GM03348 (cell line): ENCODE measurements at places on chromosomes 1 and 21.
A peak's percentile ranks its signal among the peaks of the same experiment; 100 is the strongest.

- DNase-seq, result no peak
Measured at GRCh38 chr1:42133809-42134526, 19.2 kb upstream of the GUCA2B start.

DNA sequence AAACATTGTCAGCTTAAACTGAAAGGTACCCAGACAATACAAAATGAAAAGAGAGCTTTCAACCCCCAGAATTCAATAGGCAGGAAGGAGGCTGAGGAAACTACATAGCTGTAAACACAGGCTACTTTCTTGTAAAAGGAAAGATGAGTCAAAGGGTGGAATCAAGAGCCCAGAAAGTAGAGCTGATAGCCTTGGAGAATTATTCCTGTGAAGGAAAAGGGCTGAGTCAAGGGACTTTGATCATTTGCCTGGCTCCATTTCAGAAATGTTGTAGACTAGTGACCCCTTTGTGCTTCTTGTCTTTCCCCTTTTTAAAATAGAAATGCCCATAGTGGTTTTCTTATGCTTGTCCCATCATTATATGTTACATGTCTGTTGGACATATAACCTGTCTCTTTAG lies 597.6 kb downstream of the ADGRL2 start:
- no peak for DNase-seq

- DNase-seq, result no peak
Measured at GRCh38 chr1:231690059-231690458, 63.5 kb downstream of the DISC1 start.

- DNase-seq, result no peak
Measured at GRCh38 chr21:42421018-42421793, 17.5 kb downstream of the UBASH3A start.

DNA sequence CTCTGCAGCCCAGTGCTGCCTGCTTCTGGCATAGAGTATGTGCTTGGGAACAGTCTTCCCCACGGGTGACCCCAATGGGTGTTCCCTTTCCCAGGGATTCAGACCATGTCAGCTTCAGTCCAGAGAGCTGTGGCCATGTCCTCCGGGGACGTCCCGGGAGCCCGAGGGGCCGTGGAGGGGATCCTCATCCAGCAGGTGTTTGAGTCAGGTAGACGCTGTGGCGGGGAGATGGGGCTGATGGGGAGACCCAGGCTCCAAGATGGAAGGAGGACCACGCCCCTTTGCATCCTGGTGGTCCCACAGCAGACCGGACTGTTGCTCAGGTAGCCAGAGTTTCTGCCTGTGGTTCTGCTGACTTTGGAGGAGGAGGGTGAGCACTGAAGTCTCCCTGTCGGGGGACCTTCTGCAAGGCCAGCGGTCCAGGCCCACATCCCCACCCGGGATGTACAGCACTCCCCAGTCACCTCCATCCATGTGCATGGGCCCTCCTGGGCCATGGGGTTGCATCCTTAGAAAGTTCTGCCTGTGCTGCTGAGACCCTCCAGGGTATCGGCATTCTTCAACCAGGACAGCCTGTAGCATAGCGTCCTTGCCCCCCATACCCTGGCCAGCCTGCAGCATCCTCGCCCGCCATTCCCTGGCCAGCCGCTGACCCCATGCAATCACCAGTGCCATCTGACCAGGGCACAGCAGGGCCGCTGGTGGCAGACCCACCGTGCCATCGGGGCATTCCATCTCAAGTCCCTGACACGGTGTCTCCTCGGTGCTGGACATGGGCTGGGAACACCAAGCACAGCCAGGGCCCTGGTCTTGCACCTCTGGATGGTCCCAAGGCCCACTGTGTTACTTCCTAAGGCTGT lies 2.8 kb downstream of the AIRE start:
- no peak for DNase-seq

DNA sequence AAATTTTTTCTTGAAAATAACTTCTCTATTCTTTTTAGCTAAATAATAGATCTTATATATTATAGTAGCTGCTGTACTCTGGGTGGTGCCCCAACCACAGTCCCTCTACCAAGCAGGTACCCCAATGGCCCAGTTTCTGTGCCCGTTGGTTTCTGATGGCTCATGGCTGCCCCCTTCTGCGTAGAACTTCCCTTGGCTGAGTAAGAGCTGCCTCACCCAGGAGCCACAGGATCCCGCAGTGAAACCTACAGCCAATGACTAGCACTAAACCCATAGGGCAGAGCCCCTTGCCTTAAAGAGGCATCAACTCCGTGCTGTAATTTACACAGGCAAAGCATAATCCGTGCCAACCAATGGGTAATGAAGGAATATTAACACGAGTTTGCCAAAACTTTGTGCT lies 247.5 kb downstream of the USH2A start:
- DNase-seq, result no peak

DNA sequence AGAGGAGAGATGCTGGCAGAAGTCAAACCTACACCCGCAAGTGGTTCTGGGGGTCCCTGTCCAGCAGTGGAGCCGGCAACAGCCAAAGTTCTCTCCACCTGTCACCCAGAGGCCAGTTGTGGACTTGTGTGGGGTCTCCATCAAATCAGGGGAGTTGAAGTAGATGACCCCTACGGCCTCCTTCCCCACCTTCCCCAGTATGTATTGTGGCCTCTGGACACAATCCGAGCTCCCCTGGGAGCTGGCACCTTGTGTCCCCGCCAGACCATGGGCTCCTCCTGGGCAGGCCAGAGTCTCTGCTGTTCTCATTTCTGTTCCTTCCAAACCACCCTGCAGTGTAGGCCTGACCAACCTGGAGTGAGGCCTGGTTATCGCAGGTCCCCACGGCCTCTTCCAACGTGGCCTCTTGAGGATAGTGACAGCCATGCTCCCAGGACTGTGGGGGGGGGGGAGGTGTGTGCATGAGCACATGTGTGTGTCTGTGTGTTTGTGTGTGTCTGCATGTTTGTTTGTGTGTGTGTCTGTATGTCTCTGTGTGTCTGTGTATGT lies 246.4 kb downstream of the MATN1 start:
- no peak for DNase-seq

DNA sequence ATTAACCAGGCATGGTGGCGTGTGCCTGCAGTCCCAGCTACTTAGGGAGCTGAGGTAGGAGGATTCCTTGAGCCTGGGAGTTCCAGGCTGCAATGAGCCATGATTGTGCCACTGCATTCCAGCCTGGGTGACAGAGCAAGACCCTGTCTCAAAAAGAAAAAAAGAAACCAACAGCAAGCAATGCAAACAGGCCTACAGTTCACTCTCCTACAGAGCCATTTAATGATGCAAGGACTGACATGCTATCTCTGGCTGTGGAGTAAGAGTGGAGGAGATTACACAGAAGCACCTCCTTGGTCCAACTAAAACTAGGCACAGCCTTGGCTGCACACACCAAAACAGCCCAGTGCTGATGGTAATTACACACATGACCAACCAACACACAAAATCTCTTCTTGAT lies 127.5 kb upstream of the SOD1 start:
- DNase-seq, result no peak

DNA sequence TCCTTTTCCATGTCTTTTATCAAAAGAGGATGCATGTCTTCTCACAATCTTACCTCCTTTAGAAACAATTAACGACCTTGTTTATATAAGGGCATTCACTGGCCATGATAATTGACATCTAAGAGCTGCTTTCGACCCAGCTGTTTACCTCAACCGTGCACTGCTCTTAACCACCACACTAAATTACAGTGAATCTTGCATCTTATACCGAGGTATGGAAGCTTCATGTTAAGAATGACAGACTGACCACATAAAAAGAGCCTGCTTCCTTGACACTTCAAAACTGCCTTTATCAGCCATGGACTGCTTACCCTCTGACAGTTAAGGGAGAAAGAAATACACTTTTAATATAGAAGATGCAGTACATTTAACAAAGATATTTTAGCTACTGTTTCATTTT lies 301.7 kb upstream of the LYPLAL1 start:
- no peak for DNase-seq

- DNase-seq, result no peak
Measured at GRCh38 chr1:58748666-58749065, 35.2 kb downstream of the JUN start.

GRCh38 chr21:45003331-45004058 lies 63.7 kb downstream of the SLX9 start:
- DNase-seq, result peak; percentile 38

GRCh38 chr1:99751877-99752504 lies 14.4 kb downstream of the FRRS1 start:
- no peak for DNase-seq

GRCh38 chr1:38063616-38064015 lies 17.0 kb upstream of the POU3F1 start:
- no peak for DNase-seq

- no peak for DNase-seq
Measured at GRCh38 chr1:110555807-110556470, 37.0 kb upstream of the KCNA10 start.

DNA sequence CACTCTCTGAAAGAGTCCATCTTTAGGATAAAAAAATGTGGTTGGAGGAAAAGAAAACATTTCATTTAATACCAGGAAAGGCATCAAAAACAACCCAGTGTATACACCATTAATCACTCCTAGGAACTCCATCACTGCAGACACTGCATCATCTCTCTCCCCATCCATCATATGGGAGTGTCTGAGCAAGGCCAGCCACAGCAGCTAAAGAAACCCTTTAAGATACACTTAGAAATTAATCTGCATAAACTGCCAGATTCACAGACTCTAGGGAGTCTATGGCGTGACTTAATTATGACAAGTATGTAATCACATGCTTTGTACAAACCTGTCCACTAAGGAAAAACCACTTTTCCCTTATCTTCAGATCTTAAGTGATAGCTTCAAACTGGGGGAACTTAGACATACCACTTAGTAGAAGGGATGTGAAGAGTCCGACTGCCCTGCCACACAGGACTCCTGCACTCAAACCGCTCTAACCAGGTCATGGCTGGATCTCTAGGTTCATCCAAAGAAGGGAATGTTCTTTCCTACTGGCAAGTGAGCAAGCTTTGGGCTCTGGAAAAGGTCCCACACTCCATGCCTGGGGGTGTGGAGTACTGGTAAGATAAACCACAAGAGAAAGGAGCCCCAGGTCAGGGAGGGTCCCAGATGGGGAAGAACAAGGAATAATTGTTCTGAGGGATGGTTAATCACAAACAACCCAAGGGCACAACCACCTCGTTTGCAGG lies 61.0 kb upstream of the C8B start:
- no peak for DNase-seq

DNA sequence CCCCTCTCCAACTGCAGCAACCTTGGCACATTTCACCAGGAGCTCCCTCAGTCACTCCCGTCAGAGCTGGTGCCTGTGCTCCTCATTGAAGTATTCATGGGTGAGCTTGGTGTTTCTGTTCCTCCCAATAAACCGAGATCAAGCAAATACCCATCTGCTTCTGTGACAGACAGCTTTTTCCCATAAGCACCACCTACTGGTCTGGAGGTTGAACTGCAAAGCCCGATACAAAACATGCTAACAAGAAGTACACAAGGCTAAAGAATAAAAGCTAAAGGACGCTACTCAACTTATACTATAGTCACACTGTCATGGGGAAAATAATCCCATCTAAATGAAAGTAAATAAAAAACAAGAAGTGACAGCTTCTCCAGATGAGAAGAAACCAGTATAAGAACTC lies 111.9 kb upstream of the C21orf91 start:
- no peak for DNase-seq

GRCh38 chr1:7975212-7975865 lies 13.8 kb downstream of the PARK7 start:
- DNase-seq, result peak; percentile 87

GRCh38 chr1:243394066-243394465 lies 138.2 kb downstream of the SDCCAG8 start:
- DNase-seq, result no peak

DNA sequence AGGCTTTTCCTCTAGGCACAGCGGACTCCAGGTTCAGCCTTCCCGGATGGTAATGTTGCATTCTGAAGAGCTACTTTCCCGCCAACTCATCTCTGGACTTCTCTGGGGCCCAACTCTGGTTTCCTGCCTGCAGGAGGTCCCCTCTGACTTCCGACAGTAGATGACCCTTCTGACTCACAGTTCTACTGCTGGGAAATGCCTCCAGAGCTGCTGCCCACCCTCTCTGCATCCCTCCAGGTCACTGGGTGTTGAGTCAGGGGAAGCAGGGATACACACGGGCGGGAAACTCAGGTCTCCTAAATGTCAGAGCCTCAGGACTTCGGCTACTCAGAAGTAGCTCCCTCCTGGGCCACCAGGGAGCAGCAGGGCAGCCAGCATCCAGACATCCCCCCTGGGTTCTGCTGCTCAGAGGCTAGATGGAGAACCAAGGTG lies 2.1 kb upstream of the KIF21B start:
- DNase-seq, result no peak

GRCh38 chr1:199706826-199707606 lies 320.5 kb upstream of the NR5A2 start:
- DNase-seq, result no peak

DNA sequence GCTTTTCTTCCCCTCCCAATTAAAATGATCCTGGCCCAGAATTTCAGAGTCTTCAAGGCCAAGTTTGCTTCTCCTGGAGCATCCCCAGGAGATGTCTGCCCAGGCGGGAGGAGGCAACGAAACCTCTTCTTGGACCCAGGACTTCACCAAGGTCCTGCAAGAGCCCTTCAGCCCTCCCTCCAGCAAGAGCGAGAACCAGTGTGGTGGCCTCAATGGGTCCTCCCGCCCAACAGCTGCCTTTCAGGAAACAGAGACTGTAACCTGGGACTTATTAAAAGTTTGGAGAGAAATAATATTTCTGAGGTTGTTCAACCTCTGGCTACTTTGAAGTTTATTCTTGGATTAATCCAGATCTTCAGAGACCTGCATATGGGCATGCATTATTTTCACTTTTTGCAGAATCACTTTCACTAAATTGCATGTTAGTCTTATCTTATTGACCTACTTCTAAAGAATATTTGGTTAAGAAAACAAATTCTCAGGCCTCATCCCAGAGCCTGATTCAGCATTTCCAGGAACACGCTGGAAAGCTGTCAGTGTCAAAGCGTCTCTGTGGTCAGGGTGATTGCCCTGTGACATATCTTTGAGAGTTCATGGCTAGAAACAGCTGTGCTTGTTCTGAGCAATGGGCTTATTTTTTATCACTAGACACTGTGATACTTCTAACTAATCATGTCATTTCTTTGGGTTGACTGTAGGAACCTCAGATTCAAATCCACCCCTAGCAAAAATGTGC lies 66.0 kb upstream of the CLDN14 start:
- DNase-seq, result peak; percentile 30

GRCh38 chr1:10494418-10494753 lies 19.6 kb downstream of the PEX14 start:
- DNase-seq, result no peak

DNA sequence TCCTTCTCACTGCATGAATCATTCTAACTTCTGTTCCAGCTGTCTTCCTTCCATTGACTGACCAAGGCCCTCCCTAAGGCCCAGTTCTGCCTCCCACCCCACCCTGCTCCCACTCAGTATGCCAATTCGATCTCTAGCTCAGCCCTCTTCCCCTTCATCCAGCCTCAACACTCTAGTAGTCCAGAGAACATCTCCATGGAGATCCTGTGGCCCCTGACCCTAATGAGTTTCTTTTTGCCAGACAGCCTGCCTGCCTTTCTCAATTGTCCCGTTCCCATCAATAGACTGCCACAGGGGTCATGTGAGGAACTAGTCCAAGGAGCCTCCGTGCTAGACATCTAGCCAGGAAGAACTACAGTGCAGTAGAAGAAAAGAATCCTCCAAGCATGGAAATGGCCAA lies 26.4 kb downstream of the RRAGC start:
- no peak for DNase-seq

- DNase-seq, result no peak
Measured at GRCh38 chr1:164895026-164895912, 336.3 kb downstream of the PBX1 start.

GRCh38 chr1:176853503-176853902 lies 311.0 kb downstream of the ASTN1 start:
- no peak for DNase-seq
